NCI-H1105 treated with DMSO at 0.1 percent for 48 hours (cell line): ENCODE measurements at places on chromosomes 4 and X.
A peak's percentile ranks its signal among the peaks of the same experiment; 100 is the strongest.

DNA sequence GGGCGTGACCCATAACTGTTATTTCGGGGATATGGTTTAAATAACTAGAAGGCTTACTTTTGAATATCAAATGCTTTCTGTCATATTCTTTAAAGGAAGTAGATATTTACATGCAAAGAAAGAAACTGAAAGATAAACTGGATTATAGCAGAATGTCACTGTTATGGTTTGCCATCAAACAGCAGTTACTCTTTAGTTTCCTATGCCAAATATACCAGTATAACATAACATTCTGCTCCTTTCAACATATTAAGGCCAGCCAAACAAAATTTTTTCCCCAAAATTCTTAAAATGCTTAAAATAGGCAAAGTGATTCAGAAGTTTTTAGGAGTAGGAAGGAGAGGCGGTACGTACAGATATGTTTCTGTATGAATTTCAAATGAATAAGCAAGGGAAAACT lies 27.0 kb downstream of the KDM6A start:
- no peak for DNase-seq

GRCh38 chr4:157072002-157072401 lies 3.9 kb upstream of the GLRB start:
- no peak for DNase-seq

GRCh38 chrX:110258552-110258951 lies 59.3 kb downstream of the AMMECR1 start:
- DNase-seq: no peak

DNA sequence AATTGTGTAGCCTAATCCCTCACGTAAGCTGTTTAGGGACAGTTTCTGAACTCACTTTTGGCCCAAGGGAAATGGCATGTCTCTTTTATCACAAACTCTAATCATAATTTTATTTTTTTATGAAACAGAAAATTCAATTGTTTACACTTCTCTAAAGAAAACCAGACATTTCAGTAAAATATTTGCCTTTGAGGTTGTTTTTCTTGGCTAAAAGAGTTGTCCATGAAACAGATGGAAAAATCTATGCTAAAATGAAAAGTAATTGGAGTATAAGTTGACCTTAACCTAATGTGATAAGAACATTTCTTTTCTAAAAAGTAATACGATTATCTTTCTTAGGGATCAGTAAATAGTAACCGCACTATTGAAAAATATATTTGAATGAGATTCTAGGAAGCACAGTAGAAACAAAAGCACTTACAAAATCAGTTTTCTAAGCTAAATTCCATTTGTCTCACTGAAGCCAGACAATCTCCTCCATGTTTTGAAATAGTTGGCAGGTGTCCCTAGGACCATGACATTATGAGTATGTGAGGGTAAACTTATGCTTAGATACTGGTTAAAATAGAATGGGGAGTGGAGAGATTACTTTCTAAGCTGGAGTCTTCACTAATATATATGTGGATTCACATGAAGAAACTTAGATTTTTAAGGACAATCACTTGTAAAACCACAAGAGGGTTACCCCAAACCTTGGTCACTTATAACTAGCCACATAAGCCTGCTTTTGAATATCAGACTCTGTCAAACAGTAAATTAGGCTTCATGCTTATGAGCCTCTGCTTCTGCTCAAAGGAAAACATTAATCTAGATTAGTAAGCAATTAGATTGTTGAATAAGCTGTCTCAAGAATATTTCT lies 20.1 kb upstream of the TET2 start:
- no peak for DNase-seq

DNA sequence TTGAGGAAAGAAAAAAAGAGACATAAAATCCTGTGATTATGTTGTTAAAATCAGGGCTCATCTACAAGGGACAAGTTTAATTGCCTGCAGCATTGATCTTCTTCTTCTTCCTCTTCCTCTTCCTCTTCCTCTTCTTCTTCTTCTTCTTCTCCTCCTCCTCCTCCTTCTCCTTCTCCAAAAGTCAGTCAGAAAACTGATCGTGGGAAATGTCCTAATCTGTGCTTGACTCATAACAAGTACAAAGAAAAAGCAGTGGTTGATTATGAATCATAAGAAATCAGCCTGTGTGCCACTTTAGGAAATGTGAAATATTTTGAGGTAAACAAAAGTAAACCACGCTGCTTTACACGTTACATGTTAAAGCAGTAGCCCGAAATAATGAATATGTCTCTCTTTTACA lies 2.7 kb upstream of the ATP10D start:
- no peak for DNase-seq

- peak; percentile 8 for DNase-seq
Observed at GRCh38 chrX:123731987-123732669, 724 bp downstream of the THOC2 start.

- DNase-seq: no peak
Observed at GRCh38 chrX:139883984-139884383, 48.9 kb downstream of the ATP11C start.

DNA sequence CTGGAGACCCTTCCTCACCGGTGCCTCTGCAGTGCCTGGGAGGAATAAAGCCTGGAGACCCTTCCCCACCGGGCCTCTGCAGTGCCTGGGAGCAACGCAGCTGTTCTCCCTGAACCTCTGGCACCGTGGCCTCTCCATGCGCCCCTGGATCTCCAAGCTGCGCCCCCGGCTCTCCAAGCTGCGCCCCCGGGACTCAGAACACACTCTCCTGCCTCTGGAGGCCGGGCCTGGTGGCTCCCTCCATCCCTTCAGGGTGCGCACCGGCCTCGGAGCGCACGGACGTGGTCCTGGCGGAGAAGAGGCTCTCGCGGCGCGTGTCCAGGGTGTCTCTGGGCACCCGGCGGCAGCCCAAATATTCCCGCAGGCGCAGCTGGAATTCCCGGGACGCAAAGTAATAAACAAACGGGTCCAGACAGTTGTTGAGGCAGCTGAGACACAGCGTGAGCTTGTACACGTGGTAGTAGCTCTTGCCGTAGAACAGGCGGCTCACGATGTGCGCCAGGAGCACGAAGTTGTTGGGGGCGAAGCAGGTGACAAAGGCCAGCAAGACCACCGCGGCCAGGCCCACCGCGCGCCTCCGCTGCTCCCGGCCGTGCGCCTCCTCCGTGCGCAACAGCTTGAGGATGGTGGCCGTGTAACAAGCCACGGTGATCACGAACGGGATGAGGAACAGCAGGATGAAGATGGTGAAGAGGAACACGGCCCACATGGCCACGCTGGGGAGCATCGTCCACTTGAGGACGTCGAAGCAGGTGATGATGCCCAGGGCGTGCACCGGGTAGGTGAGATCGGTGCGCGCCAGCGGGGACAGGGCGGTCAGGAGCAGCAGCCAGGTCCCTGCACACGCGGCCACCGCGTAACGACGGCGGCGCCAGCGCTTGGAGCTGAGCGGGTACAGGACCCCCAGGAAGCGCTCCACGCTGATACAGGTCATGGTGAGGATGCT lies 12.8 kb upstream of the ASMTL start:
- no peak for DNase-seq

- DNase-seq: peak; percentile 79
Observed at GRCh38 chr4:185005219-185005819, 13.0 kb upstream of the HELT start.

DNA sequence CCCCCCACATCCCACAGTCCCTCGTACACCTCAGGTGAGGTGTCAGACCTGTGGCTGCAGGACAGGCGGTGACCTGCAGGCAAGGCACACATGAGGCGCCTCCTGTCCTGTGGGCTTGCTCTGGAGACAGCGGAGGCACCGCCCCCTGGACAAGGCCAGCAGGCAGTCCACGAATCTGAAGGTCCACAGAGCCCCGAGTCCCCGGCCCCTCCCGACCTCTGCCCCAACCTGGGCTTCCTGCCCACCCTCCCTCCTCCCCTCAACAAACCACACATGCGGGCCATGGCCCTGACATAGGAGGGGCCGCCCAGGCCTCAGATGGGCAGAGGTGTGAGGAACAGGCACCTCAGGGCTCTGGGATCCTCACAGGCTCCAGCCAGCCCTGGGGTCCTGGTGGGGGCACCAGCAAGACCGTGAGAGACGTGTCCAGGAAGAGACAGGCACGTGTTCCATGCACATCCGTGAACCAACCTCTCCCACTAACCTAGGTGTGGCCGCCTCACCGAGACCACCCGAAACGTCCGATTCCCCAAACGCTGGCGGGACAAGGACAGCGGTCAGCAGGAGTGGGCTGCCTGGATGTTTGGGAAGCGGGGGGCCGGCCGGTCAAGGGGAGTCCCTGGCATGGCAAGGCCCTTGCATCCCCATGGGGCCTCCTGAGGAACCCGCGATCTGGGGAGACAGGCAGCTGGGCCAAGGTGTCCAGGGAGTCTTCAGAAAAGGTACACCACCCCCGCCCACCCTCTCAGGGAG lies 25.8 kb downstream of the CTBP1 start:
- no peak for DNase-seq

- no peak for DNase-seq
Observed at GRCh38 chr4:62194342-62194741, 994.2 kb downstream of the ADGRL3 start.

DNA sequence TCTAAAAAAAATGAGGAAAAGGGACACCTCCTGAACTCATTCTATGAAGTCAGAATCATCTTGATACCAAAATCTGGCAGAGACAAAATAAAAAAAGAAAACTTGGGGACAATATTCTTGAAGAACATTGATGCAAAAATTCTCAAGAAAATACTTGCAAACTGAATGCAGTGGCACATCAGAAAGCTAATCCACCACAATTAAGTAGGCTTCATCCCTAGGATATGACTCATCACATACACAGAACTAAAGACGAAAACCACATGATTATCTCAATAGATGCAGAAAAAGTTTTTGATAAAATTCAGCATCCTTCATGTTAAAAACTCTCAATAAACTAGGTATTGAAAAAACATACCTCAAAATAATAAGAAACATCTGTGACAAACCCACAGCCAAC lies 98.3 kb downstream of the FAM47B start:
- no peak for DNase-seq

DNA sequence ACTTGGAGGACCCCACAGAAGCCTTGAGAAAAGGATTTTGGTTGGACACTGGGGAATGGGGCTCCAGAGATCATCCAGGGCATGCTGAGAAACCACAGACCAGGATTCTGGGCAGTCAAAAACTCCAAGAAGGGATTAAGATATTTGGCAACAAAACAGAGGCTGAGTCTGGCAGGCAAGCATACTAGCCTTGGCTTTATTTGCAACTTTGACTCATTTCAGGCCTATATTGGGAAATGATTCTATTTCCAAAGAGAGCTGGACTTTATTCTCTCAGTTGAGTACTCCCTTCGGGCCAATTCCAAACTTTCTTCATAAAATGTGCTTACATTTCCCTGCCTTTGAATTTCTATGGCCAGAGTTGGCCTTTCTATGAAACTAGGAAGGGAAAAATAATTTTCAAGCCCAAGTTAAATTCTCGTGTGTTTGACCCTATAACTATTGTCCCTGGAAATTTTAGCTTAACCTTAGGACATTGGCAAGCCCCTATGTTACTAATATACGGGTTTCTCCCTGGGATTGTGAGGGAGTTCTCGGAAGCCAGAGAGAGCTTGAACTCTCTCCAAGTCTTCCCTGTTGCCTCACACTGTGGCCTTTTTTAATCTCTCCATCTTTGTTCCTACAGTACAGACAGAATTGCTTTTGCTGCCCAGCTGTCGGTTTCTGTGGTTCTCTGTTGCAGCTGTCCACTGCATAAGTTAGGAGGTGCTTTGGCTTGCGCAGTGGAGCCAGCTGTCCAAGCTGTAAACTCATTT lies 112.6 kb upstream of the FAM9A start:
- no peak for DNase-seq

DNA sequence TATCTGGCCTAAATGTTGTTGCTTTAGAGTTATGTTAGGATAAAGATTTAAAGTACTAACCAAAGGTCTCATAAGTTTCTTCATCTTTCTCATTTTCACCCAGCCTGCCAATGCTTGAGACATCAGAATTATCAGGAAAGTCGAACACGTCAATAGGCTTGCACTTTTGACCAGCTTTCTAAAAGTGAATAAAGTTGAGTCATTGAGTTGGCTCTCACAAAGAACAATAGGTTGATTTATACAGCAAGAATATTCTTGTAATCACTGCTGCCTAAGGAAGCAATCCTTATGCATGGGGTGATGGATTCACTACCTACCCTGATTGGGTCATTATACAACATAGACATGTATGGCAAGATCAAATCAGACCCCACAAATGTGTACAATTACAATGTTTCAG lies 5.0 kb downstream of the CENPU start:
- no peak for DNase-seq

DNA sequence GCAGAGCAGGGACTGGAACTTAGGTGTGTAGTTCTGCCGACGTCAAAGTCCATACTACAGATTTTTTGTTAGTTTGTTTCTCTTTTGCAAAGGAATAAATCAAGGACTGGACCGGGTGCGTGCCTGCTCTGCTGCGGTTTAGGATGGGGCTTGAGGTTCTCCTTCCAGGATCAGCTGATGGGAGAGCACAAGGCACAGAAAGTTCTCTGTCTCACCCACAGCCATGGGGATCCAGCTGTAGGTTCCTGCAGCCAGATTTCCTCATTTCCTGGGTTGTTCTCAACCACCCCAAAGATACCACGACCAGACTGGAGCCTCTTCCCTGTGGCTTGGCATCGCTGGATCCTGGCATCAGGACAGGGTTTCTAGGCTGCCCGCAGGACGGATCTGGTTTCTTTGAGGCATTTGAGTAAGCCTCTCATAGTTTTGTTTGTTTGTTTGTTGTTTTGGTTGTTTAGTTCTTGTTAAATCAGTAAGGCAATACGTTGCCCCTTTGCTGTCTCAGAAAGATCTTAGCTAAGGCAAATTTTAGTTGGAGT lies 789 bp upstream of the SRPX start:
- no peak for DNase-seq

GRCh38 chr4:17109126-17109525 lies 210.7 kb upstream of the LDB2 start:
- no peak for DNase-seq

DNA sequence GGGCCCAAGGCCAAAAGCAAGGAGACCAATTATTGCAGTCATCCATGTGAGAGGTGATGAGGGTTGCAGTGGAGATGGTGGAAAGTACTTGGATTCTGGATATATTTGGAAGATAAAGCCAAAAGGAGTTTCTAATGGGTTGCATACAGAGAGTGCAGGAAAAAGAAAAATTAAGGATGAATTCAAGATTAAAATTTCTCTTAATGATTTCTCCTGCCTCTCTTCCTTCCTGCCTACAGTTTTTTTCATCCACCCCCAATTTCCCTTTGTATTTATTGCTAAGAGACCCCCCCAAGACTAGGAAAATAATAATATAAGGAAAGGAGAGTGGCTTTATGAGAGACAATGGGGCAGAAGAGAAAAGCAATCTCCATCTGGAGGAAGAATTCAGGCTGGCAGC lies 8.6 kb upstream of the FGF5 start:
- peak; percentile 13 for DNase-seq

GRCh38 chr4:6912441-6912840 lies 2.8 kb downstream of the TBC1D14 start:
- no peak for DNase-seq

DNA sequence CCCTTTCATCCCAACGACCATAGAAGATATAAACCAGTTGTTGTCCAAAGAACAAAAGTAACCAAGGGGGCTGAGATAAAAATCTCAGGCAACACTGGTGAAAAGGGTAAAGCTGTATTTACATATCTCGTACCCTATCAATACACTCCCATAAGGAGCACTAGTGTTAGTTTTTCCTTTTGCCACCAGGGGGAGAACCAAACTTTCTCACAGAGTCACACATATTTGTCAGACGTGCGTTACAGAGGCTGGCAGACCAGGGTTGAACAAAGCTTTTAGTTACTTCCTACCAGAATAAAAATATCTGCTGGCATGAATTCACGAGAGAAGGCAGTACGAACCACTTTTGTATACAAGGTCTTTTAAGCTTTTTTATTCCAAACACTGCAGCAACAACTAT lies 88.3 kb downstream of the AMELX start:
- DNase-seq: peak; percentile 31
